ENCODE measurements at places on chromosomes 7 and 10.

DNA sequence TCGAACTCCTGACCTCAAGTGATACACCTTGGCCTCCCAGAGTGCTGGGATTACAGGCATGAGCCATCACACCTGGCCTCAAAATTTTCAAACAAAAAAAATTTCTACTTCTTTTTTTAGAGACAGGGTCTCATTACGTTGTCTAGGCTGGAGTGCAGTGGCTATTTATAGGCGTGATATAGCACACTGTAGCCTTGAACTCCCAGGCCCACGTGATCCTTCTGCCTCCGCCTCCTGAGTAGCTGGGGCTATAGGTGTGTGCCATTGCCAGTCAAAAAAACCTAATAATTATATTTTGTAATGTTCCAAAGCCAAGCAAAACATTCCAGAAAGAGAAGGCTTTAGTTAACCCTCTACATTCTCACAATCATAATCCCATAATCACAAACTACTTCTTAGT lies 13.8 kb downstream of the POLR3A start:
- no peak for DNase-seq

- DNase-seq: no peak
Observed at GRCh38 chr10:100377830-100378229, 30.8 kb downstream of the SCD start.

DNA sequence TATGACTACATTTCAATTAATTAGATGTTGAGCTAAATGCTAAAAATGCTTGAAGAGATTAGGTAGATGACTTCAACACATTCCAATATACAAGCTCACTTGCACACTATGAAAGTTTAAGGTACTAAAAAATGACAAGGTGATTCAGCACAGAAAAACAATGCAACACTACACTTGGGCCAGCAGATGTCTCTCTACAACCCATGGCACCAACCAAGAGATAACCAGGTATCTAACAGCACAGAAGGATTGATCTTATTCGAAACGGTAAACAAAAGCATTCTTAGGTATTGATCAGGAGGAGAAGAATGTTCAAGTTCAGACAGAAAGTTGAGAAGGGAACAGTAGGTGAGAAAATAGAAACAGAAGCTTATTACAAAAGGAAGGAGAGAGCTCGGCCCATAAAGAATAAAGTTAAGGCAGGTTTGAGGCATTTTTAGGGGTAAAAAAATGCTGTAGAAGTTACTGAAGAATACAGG lies 248.2 kb upstream of the KLF14 start:
- no peak for DNase-seq

DNA sequence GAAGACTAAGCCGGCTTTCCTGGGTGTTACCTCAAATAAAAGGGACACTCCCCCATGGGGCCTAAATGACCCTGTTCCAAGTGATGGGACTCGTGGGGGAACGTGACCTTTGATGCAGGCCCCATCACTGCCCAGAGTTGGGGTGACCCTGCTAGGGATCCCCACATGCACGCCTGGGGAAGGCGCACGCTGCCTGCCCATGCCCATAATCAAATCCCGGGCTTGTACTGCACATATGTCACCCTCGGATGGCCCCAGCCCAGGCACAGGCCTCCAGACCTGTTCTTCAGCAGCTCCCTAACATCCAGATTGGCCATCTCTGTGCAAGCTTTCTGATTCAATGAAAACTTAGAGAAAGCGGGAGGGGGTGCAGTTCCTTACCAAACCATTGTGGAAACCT lies 14.7 kb downstream of the EBF3 start:
- DNase-seq: no peak

GRCh38 chr7:87129848-87130247 lies 22.4 kb upstream of the DMTF1 start:
- DNase-seq: no peak

GRCh38 chr10:71576842-71577241 lies 142.7 kb downstream of the C10orf105 start:
- DNase-seq: no peak

- DNase-seq: no peak
Observed at GRCh38 chr7:5689118-5689517, 92.3 kb downstream of the RNF216 start.

GRCh38 chr7:137661634-137662033 lies 185.1 kb downstream of the DGKI start:
- no peak for DNase-seq

GRCh38 chr7:130641497-130641896 lies 27.1 kb downstream of the COPG2 start:
- no peak for DNase-seq

DNA sequence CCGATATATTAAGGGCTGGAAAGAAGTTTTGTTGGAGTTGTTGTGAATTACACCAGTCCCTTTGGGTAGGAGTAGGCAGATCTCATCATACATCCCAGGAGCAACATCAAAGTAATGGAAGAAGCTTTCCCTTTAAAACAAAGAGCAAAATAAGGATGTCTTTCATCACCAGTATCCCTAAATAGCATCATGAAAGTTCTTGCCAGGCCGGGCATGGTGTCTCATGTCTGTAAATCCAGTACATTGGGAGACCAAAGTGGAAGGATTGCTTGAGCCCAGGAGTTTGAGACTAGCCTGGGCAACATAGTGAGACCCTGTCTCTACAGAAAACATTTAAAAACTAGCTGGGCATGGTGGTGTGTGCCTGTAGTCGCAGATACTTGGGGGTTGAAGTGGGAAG lies 38.7 kb downstream of the LRRC20 start:
- no peak for DNase-seq

DNA sequence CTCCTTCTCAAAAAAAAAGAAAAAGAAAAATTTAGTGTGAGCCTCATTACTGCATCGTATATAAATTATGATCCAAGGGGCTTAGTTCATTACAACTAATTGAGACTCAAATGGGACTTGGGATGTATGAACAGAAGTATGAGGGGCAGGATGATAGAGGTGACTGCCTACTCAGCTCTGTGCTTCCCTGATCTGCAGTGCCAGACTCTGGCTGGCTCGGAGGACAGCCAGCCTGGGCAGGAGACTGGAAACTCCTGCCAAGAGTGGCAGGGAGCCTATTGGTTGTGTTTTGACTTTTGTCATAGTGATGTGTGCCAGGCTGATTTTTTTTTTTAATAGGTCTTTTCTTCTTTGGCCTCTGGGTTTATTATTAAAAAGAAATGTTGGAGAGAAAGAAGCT lies 73.8 kb upstream of the GTF2IRD1 start:
- no peak for DNase-seq

GRCh38 chr10:19800161-19800560 lies 16.1 kb upstream of the PLXDC2 start:
- DNase-seq: no peak

DNA sequence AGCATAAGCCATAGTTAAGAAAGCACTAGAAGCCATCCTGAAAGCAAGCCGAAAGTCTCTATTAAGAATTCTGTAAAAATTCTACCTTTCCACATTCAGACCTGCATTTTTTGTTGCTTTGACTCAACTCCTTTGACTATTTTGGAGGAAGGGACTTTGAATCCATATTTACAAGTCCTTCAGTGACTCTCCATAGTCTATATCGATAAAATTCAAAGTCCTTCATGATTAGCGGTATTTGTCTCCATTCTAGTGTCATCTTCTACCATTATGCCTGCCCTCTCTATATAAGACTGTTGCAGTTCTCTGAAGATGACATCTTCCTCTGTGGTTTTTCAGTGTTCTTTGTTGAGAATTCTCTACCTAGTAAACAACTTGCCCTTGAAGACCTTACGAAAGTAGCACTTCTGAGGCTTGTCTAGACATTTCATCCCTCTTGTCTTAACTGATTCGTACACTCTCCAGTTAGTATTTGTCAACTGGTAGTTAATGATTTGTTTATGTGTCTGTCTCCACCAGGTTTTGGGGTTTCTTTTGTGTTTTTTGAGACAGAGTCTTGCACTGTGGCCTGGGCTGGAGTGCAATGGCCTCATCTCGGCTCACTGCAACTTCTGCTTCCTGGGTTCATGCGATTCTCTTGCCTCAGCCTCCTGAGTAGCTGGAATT lies 1.7 kb downstream of the CCSER2 start:
- DNase-seq: no peak

- peak; percentile 4 for DNase-seq
Observed at GRCh38 chr7:119175911-119176627, 951.6 kb downstream of the ANKRD7 start.

DNA sequence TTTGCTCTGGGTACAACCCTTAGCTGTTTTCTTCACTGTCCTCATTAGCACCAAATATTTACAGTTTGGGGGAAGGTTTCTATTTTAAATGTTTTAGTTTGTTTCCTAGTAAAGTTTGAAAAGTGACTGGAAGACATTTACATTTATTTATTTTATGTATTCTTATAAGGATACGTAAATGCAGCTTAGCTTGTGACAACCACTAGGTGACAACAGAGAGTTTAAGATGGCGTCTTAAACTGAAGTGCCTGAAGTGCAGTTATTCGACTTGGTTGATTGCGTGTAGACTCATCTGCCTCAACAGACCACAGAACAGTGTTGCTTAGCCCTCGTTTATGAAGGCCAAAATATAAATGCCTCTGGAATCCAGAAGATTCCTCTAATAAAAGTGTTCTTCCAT lies 378.2 kb upstream of the MYO3A start:
- DNase-seq: no peak

GRCh38 chr10:70575486-70575873 lies 27.1 kb downstream of the PRF1 start:
- DNase-seq: no peak

DNA sequence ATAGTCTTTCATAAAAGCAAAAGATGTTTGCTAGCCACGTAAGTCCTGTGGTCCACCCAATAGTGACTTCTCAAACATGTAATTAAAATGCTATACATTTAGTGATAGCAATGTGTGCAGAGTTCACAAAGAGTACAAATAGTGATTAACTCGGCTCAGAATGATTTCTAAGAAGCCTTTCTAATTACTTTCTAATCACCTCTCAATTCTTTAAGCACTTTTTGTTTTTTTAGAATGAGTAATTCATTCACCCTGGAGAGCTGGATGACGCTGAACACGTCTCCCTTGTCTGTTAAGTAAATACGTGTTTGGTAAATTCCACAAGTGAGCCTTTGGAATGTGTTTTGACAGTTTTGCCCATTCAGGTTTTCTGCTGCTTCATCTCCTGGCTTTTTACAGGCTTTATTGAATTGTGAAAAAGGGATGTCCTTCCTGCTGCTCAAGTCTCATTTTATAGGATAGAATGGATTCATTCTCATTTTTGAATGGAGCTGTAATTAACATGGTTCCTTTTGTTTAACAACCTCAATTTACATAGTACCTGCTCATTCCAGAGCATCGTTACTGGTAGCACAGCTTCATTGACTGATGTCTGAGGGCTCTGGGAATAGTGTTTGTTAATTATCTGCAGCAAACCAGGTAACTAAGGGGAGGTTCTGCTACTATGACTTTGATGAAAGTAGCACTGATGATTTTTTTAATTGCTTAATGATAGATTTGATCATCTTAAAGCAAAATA lies 212.1 kb downstream of the VTI1A start:
- DNase-seq: no peak

DNA sequence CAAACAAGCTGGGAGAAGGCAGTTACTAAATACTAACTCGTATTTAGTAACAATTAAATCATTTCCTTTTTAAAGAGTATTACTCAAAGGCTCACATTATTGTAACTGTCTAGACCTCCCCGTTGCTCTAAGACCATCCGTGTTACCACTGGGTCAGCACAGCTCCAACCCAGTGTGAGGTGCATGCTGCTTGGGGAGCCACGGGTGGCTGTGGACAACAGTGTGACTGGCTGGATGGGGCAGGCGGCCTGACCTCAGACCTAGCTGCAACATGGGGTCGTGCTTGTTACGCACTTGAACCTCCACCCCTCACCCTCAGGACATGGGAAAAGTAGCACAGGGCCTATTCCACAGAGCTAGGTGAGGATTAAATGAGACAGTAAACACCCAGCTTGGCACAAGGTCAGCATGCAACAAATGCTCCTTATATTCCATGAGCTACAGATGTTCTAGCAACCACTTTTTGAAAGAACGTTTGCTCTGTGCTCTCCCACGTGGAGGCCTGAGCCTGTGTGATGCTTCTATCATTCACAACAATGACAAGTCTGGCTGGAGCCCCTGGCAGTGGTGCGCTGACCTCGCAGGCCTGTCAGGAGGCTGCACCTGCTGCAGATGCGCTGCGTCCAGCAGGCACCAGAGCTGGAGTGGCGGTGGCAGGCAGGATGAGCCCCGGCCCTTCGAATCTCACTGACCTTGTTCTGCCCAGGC lies 135.7 kb downstream of the PKD1L1 start:
- DNase-seq: no peak

DNA sequence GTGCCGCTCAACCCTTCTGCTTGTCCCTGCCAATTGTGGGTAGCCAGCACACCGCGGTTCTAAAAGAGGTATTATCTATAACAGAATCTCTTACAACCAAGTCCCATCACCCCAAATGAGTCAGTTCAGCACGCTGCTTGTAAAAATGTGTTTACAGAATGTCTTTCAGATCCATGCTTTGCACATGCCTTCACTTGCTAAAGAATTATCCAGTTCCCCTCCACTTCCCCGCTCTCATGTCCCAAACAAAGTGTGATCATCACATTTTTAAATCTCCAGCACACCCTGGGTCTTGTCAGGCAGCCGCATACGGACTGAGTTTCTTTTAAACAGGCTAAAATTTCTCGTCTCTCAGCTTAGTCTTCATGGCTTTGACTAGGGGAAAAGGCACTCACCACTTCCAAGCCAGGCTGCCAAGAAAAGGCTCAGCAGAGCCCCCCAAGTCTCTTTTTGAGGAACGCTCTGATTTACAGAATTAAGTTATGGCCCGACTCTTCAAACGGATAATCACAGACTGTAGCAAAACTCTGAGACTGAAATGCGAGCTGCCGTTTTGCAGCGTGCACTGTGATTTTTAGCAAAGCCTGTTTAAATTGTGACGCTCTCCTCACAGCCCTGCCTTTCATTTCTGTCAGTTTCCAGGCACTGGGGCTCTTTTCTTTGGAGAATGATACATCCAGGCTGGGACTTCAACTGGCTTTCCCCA lies 29.8 kb upstream of the FGFR2 start:
- no peak for DNase-seq

DNA sequence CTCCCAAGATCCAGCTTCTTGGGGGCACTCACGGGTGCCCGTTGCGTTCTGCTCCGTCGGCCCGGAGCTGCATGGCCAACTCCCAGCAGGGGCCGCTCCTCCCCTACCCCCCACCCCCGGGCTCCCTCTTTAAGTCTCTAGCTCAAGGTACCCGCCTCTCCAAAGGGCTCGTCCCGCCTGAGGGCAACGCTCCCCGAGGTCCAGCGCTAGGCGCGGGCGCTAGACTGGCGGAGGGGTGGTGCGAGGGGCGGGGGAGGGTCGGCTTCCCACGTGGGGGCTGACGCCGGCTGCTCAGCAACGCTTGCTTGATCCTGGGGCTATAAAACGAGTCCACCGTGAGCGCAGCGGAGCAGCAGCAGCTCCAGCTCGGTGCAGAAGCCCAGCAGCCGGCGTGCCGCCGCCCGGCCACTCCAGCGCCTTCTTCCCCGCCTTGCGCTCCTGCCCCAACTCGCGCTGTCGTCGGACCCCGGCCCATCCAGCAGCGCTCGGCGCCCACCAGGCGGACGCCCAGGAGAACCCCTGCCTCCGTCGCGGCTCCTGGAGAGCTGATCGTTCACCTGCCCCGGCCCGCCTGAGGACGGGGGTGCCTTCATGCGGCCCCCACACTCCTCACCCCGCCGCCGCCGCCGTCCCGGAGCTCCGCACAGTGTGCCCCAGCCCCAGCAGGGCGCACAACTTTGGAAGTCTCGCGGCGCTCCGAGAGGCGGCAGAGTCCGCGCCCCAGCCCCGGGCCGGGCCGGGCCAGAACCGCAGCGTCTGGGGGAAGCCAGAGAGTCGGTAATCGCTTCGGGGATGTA lies at the start of gene ADRA2A:
Gene ADRA2A, plus strand, starts transcription at position 348 of the 797 bp plus-strand sequence. CDS start 968 bp downstream, outside the sequence.
- no peak for DNase-seq

Data from NCI-H1436 treated with DMSO at 0.1 percent for 48 hours (cell line).